Suprapubic skin (tissue), 4 donors: ENCODE measurements at places on chromosomes 11 and 22.

- no peak for DNase-seq
Measured at GRCh38 chr11:61632096-61632495, 48.1 kb upstream of the DAGLA start.

DNA sequence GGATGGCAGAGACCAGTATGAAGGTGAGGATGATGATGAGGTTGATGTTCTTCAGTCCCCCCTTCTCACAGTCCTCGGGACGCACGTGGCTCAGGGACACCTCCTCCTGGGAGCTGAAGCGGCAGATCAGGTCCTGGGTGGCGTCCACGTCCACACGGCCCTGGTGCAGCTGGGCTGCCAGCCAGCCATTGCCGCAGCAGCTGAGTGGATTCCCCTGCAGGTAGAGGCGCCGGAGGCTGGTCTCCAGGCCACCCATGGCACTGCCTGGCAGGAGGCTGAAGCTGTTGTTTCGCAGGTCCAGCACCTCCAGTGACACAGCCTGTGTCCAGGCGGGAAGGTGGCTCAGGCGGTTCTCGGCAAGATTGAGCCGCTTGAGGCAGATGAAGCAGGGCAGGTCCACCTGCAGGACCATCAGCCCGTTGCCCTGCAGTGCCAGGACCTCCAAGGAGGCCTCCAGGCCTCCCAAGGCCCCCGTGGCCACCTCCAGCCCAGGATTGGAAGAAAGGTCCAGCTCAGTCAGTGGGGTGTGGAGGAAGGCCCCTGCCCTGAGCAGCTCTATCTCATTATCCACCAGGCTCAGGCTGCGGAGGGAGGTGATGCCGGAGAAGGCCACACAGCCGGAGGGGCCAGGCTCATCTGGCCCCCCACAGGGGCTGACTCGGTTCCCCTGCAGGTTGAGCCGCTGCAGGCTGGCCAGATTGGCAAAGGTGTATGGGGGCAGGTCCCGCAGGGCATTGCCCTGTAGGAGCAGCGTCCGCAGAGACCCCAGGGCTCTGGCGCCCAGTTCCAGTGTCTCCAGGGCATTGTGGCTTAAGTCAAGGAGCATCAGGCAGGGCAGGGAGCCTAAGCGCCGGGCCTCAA is 10.6 kb downstream of the LRRC32 start:
- peak; percentile 38 for DNase-seq

DNA sequence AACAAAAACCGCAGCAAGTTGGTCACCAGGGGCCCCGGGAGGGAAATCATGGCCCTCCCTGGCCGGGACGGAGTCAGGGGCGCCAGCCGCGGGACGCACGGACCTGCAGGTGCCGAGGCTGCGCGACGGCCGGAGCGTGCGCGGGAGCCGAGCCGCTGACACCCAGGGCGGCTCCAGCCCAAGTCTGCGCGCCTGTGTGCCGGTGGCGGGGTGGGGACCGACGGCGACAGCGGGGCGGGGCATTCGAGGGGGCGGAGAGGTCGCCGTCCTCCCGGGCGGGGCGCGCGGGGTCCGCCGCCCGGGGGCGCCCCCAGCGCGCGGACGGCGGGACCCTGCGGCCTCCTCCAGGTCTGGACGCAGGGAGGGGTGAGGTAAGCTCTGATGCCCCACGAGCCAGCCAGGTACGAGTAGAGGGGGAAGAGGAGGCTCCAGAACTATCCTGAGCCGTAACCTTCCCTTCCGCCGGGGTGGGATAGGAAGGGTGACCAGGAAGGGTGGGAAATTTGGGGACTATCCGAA is at the start of gene ESAM:
Gene ESAM, minus strand, starts transcription at position 186 of the 519 bp plus-strand sequence. Its CDS starts 136 bp downstream, at position 50.
- no peak for DNase-seq

DNA sequence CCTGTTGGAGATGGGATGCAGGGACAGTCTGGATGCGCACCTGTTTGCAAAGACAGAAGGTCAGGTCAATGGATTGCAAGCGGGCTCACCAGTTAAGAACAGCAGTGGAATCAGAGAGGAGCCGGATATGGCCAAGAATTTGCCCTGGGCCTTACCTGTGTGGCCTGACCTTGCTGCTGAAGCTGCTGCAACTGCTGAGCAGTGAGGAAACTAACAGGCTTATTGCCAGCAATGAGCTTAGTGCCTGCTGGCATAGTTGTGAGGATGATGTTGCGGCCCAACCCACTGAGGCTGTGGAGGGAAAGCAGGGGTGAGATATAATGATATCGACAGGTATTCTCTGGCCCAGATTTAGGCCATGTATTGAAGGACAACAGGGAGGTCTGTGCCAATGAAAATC is 30.6 kb downstream of the NFRKB start:
- no peak for DNase-seq

GRCh38 chr11:66509131-66509561 is 1.3 kb upstream of the BBS1 start:
- DNase-seq = no peak

DNA sequence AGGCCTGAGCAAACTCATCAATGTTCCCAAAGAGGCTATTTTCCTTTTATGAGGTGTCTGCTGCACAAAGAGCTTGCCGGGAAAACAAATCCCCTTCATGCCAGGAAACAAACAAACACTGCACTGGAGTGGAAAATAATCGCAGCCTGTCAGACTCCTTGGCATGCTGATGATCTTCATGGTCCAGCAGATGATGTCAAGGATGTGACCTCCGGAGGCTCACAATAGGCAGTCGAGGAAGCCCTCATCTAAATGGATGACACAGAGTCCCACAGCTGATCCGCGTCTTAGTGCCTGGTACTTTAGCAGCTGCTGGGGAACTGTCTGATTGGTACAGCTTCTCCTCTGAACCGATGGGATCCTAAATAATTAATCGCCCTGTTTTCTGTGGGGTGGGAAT is 187.6 kb downstream of the TENM4 start:
- no peak for DNase-seq

DNA sequence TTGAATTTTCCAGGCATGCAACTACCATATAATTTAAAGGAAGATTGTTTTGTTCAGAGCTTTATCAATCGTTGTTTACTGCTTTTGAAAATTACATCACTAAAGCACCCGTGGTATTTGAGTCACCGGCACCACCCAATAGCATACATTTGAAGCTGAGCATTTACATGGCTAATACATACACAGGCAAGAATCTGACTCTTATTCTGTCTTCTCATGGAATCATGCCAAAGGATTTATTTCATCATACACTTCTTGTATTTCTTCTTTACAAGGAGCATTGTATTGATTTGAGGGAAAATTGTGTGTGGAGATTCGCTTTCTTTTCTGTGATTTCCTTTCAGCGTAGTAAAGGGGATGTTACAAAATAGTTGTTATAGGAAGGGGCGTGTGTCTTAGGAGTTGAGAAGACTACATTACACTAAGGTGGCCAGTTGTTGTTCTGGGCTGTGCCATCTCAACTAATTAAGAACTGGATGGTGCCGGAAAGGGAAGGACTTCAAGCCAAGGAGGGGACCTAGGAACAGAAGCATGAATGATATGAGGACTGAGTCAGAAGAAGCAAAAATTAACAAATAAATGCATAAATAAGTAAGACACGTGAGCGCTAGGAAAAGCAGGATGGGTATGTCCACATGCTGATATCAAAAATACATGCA is 12.9 kb upstream of the CD3E start:
- DNase-seq = no peak

DNA sequence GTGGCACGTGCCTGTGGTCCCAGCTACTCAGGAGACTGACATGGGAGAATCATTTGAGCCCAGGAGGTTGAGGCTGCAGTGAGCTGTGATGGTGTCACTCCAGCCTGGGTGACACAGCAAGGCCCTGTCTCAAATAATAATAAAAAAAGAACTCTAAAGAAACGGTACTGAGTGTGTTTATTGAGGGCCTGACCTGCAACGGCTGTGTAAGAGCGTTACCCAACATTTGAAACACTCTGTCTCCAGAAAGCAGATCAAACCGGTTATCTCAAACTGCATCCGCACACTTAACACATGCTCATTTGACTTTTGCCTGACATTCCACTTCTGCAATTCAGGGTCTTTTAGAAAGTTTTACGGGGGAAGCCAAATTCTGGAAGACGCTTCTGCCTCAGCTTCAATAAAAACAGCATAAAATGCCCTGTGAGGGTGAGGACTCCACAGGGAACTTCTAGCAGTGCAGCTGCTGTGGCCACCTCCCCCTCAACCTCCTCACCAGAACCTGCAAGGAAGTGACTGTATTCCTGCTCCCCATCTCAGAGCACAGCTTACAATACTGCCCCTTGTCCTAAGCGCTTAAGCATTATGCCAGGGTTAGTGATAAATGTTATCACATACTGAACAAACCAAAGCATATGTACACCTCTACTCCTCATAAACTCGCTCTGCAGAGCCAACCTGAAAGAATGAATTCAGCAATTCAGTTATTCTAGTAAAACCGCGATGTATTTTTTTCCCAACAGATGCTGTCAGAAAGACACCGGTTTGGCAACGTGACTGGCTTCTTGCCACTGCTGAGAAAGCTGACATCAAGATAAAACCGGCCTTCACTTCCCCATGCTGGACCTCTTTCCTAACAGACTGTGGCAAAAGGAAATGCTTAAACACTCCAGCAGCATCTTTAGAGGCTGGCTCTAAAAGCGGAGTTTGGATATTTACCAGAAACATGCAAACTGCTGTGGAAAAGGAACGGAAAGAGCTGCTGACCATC is 52.2 kb downstream of the PRDM10 start:
- DNase-seq = no peak

GRCh38 chr11:58830673-58831301 is 13.7 kb downstream of the GLYATL2 start:
- no peak for DNase-seq

DNA sequence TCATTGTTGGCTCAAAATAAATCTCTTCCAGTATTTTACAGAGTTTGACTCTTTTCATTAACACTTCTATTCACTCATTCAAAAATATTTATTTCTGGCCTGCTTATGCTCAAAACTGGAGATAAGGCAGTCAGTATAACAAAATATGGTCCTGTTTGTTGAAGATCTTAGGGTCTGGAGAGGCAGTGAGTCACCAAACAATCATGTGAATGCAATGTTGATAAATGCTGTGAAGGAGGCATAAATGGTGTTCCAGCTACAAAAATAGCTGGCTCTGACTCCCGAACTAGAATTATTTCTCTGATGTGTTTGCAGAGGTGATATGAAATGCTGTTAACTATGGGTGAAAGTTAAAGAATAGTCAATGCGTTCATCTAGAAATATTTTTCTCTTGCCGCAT is 390.6 kb downstream of the AASDHPPT start:
- DNase-seq = no peak

DNA sequence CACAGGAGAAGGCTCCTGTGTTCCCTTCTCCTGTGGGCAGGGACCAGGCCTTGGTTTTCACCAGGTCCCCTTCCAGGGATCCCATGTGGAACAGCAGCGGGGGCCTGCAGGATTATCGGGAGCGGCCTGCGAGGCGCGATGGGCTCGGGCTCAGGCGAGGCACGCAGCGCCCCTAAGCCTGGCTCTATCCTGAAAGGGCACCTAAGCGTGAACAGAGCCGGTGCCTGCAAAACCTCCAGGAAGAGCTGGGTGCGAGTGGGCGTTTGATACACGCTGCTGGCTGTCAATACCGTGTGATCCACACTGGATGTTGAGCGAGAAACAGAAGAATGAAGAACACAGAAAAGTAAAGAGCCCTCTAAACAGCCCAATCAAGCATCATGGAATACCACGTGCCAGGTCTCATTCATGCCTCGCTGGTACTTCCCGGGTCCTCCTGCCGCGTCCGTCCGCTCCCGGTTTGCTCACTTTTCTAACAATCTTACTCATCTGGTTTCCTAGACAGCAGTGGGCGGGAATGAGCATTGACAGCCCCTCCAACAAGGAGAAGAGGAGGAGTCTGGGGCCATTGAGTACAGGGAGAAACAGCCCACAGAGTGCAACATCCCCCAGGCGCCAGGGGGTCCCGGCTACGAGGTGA is 12.5 kb downstream of the OSBPL5 start:
- DNase-seq = no peak

DNA sequence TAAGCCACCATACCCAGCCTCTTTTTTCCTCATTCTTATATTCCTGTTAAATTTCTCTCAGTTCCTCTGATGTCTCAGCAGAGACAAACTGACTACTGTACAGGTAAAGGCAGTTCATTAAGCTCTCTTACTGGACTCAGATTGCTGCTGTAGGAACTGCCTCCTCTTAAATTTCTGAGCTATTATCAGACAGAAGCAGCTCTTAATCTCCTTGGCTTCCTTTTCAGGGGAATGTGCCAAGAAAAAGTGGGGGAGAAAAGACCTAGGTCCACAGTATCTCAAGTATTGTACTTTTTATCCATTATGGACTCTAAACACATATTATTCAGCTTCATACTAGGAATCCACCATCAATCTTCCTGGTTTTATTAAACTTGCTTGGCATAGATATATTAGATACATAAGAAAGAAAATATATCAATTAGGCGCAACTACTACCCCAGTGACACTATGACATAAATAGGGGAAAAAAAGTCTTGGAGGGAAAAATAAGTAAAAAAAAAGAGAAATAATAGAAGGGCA is 26.1 kb downstream of the MRTFA start:
- DNase-seq = no peak

GRCh38 chr11:103534959-103535358 is 425.7 kb downstream of the DYNC2H1 start:
- no peak for DNase-seq

- no peak for DNase-seq
Measured at GRCh38 chr11:74288161-74288560, 23.3 kb downstream of the P4HA3 start.

DNA sequence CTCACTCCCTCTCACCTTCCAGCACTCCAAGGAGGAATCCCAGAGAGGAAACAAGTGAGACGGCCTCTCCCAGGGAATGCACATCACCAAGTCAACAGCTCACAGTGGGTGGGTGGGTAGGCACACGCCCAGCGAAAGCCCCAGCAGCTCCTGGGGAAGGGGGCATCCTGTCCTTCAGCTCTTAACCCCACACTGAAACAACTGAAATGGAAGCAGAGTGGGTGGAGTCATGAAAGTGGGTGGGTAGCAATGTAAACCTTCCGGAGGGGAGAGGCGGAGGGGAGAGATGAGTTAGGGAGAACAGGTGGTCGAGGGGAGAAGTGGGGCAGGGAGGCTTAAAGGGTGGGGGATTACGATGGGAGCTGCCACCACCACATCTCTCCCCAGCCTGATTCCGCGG is 5.4 kb downstream of the MCHR1 start:
- no peak for DNase-seq

DNA sequence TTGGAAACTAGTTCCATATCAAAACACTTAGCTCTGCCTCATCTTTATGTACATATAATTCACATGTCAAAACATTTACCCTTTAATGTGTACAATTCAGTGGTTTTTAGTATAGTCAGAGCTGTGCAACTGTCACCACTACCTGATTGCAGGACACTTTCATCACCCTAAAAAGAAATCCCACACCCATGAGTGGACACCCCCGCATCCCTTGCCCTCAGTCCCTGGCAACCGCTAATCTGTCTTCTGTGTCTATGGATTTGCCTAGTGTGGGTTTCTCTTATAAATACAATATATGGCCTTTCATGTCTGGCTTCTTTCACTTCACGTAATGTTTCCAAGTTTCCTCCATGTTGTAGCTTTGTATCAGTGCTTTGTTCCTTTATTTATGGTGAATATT is 8.6 kb upstream of the EMID1 start:
- DNase-seq = no peak

GRCh38 chr11:96187822-96188221 is 155.2 kb downstream of the MAML2 start:
- no peak for DNase-seq

- peak; percentile 16 for DNase-seq
Measured at GRCh38 chr11:117584056-117584830, 212.8 kb downstream of the DSCAML1 start.
